Stimulated activated CD4-positive, alpha-beta T cell treated with anti-CD3 and anti-CD28 coated beads, Interleukin-4, amount 100 ng/mL, for 4 hours (primary cell): ENCODE measurements at places on chromosomes 2 and 18.

DNA sequence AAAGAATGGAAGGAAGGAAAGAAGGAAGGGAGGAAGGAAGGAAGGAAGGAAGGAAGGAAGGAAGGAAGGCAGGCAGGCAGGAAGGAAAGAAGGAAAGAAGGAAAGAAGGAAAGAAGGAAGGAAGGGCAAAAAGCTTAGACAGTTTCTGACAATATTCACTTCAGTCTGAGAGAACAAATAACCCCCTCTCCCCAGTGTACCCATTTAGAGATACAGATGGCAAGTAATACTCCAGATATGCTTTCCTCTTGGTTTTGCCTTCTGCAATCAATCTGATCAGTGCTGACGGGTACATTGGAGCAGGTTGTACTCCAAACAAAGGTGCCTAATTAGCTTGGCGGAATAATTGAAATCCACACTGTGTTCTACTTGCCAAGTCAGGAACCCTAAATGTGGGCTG is 534.6 kb upstream of the TMEFF2 start:
- no peak for DNase-seq

DNA sequence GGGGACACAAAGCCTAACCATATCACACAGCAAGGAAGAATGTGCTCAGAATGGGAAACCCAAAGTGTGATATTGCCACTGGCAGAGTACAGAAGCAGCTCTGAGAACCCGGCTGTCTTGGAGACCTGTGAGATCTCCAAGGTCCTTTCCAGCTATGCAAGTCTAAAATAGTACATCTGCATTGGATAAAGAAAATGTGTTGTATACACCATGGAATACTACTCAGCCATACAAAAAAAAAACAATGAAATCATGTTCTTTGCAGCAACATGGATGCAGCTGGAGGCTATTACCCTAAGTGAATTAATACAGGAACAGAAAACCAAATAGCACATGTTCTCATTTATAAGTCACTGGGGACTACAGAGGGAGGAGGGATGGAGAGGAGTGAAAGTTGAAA is 36.5 kb upstream of the RFX8 start:
- no peak for DNase-seq

GRCh38 chr2:12613137-12613835 is 103.5 kb upstream of the TRIB2 start:
- no peak for DNase-seq

GRCh38 chr2:206354129-206354528 is 79.7 kb downstream of the ZDBF2 start:
- no peak for DNase-seq

- DNase-seq: no peak
These were observed 4.7 kb downstream of the MYO5B start for GRCh38 chr18:50190236-50190635.

DNA sequence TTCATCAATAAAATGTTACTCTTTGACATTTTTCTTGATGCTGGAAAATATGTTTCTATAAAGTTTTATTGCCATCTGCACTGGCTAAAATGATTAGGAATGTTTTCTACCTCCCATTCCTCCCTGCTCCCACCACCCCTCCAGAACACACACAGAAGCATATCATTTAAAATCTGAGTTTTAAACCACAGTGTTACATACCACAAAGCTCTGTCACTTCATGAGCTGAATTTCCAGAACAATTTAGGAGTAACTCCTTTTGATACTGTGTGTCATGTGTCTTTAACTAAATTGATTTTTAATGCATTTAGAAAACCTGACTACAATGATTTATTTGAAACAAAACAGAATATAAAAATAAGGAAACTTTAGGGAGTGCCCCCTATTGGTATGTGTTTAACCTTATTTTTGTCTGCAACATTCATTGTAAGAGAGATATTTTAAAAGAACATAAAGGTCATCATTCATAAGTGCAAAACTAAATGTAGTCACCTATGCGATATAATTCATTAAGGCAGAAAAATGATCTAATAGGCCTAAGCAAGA is 52.0 kb downstream of the FEZ2 start:
- no peak for DNase-seq

GRCh38 chr2:72036595-72036994 is 111.1 kb downstream of the CYP26B1 start:
- DNase-seq: no peak

DNA sequence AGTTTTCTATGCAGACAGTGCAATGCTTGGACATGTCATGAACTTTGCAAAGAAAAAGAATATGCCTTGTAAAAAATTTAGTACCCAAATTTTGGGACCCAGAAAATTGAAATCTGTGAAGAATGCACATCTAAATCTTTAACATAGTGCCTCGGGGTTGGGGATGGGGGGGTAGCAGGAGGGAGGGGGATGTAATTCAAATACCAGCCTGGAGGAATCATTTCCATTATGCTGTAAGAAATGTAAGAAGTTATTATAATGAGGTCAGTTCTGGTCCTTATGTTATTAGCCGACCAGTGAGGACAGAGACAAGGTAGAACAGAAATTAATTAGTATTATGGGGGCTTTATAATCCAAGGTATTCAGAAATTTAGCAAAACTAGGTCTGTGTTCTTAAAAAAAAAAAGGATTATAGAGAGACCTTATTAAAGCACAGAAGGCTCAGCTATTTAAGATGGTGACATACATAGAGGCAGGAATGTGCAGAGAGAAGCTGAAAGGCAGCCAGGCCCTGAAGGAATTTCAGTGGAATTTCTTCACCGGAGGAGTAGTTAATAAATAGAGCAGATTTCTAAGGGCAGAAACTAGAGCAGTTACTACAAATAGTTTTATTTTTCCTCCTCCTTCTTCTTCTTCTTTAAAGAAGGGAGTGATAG is 89.0 kb upstream of the RBMS1 start:
- no peak for DNase-seq

DNA sequence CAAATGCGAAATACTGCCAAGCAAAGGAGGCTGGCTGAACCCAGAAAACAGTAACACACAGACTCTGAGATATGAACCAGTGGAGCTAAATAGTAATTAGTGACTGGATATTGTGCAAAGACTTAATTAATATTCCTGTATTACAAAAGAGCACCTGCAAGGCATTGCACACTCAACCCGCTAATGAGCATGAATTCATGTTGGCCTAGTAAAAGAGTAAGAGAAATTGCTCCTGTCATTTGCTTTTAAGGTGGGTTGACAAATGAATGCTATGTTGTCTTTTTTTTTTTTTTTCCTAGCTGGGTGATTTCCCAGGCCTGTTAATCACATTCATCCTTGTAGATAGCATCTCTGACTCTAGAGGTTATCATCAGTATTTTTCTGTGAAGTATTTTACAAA is 87.0 kb upstream of the CERS6 start:
- DNase-seq: no peak

DNA sequence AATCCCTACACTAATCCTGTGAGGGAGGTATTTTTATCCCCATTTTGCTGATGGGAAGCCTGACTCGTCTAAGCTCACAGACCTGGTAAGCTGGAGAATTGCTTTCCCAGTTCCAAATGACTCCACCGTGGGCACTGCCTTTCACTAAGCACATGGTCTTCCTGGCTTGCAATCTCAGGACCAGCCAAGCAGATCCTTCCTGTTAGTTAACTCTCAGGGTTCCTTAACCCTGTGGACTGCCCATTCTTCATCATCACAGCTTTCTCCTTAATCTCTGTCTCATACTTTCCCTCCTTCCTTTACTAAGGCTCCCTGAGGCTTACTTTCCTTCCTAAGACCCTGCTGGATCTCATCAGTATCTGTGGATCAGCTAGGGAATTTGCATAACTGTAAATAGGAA is 122.2 kb upstream of the ZEB2 start:
- DNase-seq: no peak

- no peak for DNase-seq
These were observed 22.9 kb downstream of the IGFBP5 start for GRCh38 chr2:216672466-216672865.

GRCh38 chr2:135931776-135932443 is 53.5 kb downstream of the DARS1 start:
- no peak for DNase-seq

DNA sequence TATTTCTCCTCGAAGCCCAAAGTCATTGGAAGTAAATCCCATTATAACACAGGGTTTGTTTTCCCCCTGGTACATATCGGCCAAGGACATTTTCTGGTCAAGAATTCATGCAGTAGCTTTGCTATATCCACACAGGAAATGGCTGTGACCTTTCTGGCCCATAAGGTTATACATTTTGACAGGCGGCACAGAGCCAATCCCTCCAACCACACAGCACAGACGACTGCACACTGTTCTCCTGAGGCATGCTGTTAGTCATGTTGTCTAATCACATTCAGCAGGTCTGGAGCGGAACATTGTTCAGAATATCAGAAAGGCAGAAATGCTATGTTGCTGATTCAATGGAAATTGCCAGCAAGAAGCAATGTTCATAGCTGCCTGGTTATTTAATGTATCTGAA is 742.3 kb upstream of the SLC8A1 start:
- DNase-seq: no peak

GRCh38 chr2:598058-598802 is 79.0 kb downstream of the TMEM18 start:
- no peak for DNase-seq

DNA sequence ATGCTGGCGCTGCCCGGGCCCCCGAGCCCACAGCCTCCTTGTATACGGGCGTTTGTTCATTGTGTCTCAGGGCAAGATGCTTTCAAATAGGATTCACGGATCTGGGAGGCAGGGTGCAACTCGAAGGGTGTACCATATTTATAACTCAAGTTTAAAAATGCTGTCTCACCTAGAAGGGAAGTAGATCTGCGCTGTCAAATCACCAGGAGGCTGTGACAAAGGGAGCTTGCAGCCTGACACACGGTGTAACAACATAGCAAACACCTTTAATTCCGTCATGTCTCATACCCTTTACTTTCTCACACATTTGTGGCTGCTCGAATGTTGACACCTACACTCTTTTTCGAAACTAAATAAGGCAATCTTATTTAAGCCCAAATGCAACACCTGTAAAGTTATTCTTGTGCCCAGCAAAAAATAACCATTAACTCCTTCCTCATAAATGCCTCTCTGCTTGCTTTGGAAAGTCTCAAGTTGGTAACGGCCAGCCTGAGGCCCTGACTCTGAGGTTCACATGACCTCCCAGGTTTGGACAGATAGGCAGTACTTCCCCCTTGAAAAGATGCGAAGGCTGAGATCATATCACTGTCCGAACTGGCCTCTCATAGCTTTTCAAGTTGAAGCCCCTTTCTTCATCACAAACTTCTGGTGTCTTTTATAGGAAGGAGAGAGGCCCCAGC is 11.6 kb downstream of the ZEB2 start:
- no peak for DNase-seq

DNA sequence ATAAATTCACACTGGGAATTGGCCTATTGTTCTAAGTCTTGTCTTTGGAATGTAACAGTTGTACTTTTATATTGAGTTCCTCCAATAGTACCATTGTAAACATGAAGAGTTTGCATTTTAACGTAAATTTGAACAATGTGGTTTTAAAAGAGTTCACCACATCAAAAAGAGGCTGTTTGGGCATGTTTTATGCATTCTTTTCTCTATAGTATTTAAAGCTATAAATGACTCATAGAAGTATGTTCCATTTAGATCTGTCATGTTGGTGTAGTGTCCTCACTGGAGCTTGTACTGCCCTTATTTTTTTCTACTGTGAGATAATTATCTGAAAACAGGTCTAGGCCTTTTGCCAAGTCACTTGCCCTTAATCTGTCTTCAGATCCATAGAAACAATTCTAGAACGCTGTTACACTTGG is 141.9 kb downstream of the RHBDD1 start:
- no peak for DNase-seq

DNA sequence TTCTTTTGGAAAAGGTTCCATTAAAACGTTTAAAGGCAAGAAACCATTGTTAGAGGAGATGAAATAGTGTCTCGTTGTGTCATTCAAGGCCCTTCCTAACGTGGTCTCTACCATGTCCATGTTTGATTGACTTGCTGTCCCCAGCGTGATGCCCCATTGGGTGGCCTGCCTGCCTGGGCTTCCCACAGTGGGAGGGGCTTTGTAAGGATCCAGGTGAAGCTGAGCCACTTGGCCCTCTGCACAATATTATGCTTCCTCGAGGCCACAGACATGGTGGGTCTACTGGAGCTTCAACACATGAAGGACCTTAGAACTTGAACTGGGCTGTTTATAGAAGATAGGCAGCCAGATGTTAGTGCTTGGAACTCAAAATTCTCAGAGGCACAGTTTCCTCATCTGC is 235.3 kb downstream of the FHOD3 start:
- no peak for DNase-seq

- no peak for DNase-seq
These were observed 440.7 kb upstream of the MMADHC start for GRCh38 chr2:150028322-150028721.

DNA sequence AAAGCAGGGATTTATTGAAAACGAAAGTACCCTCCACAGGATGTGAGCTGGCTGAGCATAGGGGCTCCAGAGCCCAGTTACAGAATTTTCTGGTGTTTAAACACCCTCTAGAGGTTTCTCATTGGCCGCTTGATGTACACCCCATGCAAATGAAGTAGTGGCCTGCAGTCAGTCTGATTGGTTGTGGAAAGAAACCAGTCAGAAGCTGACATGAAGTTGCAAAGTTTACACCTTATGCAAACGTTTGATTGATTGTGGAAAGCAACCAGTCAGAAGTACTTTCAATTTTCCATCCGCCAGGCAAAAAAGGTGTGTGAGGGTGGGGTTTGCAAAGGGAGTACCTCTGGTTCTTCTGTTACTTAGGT is 62.3 kb downstream of the VWA3B start:
- DNase-seq: no peak

DNA sequence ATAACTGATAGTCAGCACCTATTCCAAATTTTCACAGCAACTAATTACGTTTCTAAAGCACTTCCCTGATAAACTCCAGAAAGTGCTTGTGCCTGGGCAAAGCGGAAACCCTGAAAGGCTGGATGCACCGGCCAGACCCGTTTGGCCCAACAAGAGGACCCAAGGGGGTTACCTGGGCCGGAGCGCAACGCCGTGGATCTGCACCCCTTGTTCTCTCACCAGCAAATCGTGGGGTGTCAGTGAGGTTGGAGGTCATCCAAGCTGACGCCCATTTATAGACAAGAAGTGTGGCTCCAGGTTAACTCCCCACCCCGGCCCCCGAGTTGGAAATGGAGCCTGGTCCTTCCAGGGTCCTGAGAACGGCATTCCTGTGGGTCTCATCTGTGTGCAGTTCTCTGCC is 167.0 kb upstream of the HDAC4 start:
- DNase-seq: no peak

- no peak for DNase-seq
These were observed 172.0 kb upstream of the GALNT5 start for GRCh38 chr2:157085522-157085921.

DNA sequence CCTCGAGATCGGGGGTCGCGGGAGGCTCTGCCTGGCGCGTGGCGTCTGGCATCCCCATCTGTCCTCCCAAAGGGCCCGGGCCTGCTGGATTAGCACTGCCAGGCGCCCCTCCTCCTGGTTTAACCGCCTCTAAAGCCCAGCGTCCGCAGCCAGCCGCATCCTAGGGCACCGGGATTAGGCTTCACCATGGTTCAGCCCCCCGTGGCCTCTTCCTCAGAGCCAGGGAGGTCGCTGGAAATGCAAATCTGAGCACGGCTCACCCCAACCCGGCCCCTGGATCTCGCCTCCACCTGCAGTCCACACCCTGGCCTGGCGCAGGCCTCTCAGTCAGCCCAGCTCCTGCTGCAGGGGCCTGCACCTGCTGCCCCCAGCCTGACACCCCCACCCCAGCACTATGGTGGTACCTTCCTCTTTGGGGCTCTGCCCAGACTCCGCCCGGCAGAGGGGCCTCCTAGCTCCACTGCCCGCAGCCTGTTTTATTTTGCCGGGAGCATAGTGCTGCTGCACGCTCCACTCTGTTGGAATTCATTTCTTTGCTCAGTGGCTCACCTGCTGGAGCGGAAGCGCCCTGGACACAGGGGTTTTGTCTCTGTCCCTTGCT is 13.2 kb downstream of the PRELID3A start:
- DNase-seq: peak; percentile 2
